ENCODE measurements at places on chromosomes 16 and 17.
A peak's percentile ranks its signal among the peaks of the same experiment; 100 is the strongest.

- DNase-seq: peak; percentile 66
Measured at GRCh38 chr16:66026211-66026610, 340.3 kb upstream of the CDH5 start.

- DNase-seq: no peak
Measured at GRCh38 chr17:40363111-40363827, 1.3 kb downstream of the GJD3 start.

GRCh38 chr16:17448640-17449638 lies 21.8 kb downstream of the XYLT1 start:
- peak; percentile 5 for DNase-seq

- DNase-seq: no peak
Measured at GRCh38 chr16:49593424-49594040, 219.9 kb downstream of the C16orf78 start.

DNA sequence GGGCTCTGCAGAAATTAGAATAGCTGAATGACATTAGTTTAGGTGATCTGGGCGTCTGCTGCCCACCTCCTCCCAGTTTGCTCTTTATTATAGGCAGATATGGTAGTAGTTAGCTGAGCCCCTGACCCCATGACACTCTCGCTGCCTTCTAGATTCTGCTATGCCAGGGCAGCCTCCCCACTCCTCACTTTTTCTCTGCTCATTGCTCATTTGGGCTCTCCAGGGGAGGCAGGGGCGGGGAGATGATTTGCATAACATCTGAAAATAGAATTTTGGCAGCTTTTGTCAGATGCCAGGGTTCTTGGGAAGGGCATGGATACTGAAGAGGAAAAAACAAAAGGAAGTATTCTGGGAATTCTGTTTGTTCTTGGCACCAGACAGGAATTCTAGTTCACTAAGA lies 78.0 kb upstream of the GAS7 start:
- DNase-seq: no peak

DNA sequence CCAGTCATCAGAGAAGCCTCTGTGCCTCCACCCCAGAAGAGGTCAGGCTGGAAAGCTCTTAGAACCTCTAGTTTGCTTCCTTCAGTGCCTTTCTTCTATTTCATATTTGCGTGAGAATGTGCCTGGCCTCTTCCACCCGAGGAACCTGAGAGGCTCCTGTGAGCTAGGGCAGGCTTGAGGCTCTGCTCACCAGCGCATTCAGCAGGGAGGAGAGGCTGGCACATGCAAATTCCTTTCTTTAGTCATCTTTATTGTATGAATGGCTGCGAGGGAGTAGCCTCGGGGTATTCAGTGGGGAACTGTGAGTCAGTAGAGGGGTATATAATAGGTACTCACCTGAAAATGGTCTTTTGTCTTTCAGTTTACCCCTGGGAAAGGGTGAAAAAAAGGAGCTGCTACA lies 268.3 kb downstream of the ABCC12 start:
- DNase-seq: no peak

- DNase-seq: no peak
Measured at GRCh38 chr16:82586130-82586529, 40.6 kb upstream of the CDH13 start.

GRCh38 chr16:84059946-84060901 lies 17.6 kb upstream of the SLC38A8 start:
- no peak for DNase-seq

GRCh38 chr16:24713379-24713778 lies 16.1 kb upstream of the TNRC6A start:
- no peak for DNase-seq

GRCh38 chr16:46828292-46828691 lies 2.7 kb downstream of the C16orf87 start:
- DNase-seq: no peak

DNA sequence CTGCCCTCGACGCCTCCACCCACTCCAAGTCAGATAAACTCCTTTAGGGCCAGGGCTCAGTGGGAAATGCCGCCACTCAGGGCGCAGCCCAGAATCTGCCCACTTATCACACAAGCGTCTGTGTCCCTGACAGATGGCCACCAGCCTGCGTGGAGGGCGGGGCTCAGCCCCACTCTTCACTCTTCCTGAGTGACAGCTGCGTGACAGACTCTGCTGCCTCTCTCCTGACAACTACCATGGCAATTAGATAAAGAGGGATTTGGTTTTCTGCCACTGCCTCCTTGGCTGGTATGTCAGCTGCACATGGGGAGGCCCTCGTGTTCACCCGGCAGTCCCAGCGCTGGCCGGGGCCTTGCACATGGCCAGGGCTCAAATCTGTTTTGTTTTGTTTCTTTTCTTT lies 96.2 kb downstream of the RTN4RL1 start:
- no peak for DNase-seq

DNA sequence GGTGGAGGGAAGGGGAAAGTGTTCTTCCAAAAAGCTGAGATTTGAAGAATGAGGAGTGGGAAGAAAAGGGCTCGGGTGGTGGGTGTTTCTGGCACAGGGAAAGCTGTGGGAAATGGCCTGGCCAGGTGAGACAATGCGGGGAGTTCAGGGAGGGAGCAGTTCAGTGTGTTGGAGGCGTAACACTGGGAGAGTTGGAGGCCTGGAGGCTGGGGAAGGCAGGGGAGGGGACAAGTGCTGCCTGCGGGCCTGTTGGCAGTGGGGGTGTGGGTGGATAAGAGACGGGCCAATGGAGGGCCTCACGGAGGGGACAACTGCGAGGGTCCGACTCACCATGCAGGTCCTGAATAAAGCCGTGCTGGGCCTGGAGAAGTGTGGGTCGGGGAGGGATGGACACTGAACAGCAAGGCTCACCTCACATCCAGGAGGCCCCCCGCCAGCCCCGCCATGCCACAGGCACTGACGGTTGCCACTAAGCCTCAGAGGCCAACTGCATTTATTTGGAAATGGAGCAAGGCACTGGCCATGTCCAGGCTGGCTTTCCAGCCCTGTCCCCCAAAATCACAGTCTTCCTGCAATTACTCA lies 17.8 kb upstream of the KRT19 start:
- no peak for DNase-seq

GRCh38 chr16:2183671-2184070 lies 12.7 kb downstream of the CASKIN1 start:
- DNase-seq: no peak

GRCh38 chr16:29649588-29650494 lies 13.2 kb upstream of the SPN start:
- DNase-seq: no peak

- DNase-seq: no peak
Measured at GRCh38 chr17:32161506-32162365, 19.4 kb downstream of the RHOT1 start.

- DNase-seq: no peak
Measured at GRCh38 chr16:83609178-83609577, 198.6 kb upstream of the HSBP1 start.

DNA sequence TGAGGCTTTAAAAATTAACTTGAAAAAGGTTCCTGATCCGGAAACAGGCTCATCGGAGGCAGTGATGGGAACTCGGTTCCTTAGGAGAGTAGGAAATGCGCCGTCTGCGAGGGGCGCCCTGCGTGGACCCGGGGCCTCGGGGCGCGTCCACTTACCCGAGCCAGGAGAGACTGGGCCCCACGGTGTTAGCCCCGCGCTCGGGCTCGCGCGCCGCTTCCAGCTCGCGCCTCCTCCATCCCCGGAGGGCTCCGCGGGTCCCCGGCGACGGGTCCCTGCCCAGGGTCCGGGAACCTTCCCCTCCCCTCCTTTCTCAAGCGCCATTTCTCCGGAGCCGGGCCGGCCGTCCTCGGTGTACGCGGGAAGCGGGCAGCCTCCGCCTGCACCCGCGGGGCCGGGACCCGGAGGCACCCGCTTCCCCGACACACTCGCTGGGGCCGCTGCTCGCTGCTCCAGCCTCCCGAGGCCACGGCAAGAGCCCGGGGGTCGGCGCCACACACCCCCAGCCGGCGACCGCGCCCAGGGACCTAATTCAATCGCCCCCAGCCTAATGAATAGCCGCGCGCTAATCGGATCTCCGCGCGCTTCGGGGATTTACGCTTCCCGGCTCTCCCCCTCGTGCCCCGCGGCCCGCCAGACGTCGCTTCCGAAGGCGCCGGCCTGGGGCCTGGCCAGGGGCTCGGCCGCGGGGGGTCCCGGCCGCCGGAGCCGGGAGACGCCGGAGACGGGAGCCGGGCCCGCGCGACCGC lies 2.2 kb upstream of the BAHCC1 start:
- DNase-seq: peak; percentile 36

GRCh38 chr17:61150686-61151299 lies 248.8 kb upstream of the TBX2 start:
- no peak for DNase-seq

DNA sequence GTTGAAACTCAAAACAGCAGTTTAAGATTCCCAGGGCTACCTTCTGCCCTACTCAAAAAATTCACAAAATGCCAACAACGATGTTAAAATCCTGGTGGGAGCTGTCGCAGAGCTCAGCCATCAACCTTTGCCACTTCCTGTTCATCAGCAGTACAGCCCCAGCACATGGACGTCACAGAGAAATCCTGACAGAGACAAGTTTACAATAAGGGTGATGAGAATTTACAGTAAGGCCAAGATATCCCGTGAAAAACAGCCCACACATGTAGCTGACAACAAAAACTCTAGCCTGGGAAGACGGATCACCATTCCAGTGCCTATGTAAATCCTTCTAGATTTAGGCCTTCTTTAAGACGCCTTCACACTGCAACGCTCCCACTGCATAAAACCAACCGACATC lies 18.8 kb downstream of the USP22 start:
- no peak for DNase-seq

GRCh38 chr16:30659507-30660423 lies 1.5 kb downstream of the FBRS start:
- DNase-seq: no peak

GRCh38 chr17:81067391-81067811 lies 32.5 kb downstream of the BAIAP2 start:
- no peak for DNase-seq

DNA sequence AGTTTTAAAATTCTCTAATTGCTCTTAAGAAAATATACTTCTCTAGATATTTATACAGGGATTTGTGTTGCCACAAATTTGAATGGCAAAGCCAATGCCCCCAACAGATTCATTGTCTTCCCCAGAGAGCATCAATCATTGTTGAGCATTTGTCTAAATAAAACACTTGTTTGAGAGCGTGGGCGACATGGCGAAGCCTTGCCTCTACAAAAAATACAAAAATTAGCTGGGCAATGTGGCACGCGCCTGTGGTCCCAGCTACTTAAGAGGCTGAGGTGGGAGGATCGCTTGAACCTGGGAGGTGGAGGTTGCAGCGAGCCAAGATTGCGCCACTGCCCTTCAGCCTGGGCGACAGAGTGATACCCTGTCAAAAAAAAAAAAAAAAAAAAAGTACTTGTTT lies 13.4 kb upstream of the SRSF1 start:
- DNase-seq: no peak

- no peak for DNase-seq
Measured at GRCh38 chr16:88869673-88869980, 3.2 kb upstream of the PABPN1L start.

DNA sequence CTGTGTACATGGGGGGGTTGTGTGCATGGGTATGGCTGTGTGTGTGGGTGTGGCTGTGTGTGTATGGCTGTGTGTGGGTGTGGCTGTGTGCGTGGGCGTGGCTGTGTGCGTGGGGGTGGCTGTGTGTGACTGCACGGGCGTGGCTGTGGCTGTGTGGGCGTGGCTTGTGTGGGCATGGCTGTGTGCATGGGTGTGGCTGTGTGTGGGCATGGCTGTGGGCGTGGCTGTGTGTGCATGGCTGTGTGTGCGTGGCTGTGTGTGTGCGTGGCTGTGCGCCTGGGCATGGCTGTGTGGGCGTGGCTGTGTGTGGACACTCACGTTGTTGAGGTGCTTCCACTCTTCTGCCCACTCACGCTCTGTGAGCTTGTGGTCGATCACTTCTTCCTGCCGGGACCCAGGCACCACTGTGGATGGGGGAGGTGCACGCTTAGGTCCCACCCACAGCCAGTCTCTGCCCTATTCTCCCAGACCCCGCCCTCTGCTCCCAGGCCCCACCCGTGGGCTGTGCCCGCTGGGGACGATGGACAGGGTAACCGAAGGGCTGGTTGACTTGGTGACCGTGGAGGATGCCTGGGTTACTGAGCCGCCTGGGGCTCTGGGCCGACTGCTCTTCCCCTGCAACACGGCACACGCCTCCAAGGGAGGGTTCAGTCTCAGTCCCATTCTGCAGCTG lies 16.0 kb upstream of the PABPN1L start:
- DNase-seq: no peak

- DNase-seq: no peak
Measured at GRCh38 chr17:27446569-27447301, 9.5 kb upstream of the KSR1 start.

- DNase-seq: no peak
Measured at GRCh38 chr17:48543107-48543853, 1.6 kb downstream of the HOXB2 start.

DNA sequence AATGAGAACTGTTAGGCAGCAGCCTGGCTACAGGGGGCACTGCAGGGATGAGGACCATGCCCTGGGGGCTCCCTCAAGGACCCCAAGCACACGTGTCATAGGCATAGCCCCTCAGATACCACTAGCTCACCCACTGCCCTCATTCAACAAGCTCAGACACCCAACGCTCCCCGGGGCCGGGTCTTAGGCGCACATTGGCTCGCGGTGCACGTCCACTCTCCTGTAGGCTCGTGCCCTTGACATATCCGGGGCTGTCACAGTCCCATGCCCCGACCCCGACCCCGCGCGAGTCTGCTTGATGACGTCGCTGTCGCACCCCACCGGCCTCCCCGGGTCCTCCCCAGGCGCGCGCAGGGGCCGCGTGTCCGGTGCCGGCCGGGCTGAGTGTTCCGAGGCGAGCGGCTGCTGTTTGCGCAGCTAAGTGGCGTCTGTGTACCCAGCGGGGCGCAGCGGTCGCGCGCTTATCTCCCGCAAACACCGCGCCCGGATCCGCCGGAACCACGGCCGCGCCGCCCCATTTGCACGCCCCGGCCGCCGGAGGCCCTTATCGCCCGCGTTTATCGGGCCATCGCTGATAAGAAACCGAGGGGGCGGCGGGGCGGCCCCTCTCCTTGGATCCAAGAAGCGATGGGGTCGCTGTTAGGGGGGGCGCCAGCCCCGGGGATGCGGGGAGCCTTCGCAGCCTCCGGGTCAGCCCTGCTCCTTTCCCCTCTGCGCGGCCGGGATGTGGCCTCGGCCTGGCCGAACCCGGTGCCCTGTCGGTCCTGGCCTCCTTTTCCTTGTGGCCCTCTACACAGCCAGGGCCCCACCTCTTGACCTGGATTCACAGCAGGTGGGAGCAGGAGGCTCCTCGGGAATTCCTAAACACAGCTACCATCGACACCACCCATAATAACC lies 20.7 kb upstream of the NAGS start:
- DNase-seq: peak; percentile 7

DNA sequence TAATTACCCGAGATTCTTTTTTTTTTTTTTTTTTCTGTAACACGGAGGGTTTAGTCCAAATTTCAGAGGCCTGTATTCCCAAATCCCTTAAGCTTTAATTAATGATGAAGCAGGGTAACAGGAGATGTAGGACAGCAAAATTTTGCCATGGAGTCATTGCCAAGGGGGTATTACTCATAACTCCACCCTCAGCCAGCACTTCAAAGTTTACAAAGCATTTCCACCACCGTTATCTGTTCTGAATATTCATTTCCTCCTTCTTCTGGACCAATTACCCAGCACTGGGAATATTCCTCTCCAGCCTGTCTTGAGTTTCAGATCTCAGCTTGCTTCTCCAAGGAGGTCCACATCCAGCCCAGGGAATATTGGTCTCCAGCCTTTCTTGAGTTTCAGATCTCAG lies 747.5 kb upstream of the EEF2KMT start:
- DNase-seq: no peak
